ENCODE measurements at places on chromosomes 11 and 22.

- DNase-seq: no peak
These were observed 42.4 kb upstream of the TH start for GRCh38 chr11:2213890-2214526.

DNA sequence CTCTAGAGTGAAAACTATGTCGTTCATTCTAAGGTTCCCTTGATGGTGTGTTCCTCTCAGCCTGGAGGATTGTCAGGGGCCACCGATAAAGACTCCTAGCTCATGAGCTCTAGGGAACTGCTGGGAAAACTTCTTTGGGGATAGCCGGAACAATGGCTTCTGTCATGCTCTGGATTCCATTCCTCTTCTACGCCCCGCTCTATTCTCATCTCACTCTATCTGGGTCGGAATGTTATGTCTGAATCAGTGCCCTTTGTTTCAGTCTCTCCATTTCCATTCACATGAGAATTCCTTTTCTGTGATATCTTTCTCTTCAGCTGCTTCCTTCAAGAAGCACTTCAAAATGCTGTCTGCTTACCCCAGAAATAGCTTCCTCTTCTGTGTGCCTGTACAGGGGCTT, 16.9 kb upstream of the SLCO2B1 start:
- no peak for DNase-seq

DNA sequence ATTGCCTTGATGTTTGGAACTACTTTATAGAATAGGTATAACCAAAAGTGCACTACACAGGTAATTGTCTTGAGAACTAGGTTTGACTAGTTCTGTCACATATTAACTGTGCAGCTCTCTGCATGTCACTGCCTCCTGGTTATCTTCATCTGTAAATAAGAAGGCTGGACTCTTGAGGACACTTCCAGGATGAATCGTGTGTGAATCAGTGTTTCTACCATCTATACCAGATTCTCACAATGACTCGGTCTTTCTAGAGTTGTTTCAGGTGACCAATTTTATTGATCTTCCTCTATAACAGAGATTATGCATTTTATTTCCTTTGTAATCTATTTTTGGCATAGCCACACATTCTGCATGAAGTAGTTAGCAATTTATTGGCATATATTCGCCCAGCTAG, 1181.0 kb upstream of the TENM4 start:
- no peak for DNase-seq

- no peak for DNase-seq
These were observed 82.3 kb downstream of the TRIM29 start for GRCh38 chr11:120055646-120056045.

DNA sequence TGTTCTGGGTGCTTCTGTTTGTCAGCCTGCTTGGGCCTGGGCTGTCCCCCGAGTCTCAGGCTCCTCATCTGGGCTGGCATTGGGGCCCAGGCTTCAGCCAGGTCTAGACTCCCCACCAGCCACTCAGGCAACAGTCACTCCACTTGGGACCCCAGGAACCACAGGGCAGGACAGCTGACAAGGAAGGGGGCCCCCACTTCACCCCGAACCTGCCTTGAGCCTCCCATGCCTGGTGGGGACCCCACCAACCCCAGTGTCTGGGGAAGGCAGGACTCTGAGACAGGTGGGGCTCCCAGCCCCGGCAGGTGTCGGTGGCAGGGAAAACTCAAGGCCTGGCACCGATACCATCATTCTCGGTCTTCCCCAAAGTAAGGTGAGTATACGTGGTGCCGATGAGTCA, 11.7 kb upstream of the LTO1 start:
- no peak for DNase-seq

- no peak for DNase-seq
These were observed 27.8 kb upstream of the CD82 start for GRCh38 chr11:44537679-44538078.

DNA sequence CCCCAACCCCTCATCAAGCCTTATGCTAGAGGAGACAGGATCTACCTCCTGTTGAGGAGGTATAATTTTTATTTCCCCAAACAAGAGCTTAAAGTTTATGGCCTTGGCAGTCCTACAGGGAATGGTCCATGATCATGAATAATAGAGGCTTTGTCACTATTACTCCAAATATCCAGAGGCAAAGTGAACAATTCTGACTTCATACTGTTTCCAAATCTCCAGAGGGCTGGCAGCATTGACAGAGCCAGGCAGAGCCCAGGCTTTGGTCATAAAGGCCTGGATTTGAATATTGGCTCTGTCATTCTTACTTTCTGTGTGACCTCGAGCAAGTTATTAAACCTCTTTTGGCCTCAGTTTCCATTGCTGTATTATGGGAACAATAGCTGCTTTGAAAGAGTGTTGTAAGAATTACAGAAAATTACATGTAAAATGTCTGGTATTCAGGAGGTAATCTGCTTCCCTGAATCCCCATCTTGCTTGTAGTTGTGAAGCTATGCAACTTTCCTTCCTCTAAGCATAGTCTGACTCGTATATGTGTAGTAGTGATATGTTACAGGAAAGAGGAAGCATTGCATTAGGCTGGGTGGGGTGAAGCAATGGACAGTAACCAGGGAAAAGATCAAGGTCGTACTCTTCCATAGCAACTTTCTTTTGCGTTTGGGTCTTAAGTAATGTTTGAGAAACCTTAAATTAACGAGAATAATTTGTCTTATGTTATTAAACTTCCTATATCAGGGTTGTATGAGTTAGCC, 88.8 kb downstream of the CD44 start:
- no peak for DNase-seq

- no peak for DNase-seq
These were observed 737.4 kb downstream of the BRD1 start for GRCh38 chr22:49090061-49090852.

GRCh38 chr11:31819621-31820437, 8.7 kb upstream of the PAX6 start:
- DNase-seq: no peak

GRCh38 chr11:128487978-128488377, 99.4 kb downstream of the ETS1 start:
- DNase-seq: no peak

GRCh38 chr22:19872779-19873137, 18.1 kb upstream of the GNB1L start:
- no peak for DNase-seq

DNA sequence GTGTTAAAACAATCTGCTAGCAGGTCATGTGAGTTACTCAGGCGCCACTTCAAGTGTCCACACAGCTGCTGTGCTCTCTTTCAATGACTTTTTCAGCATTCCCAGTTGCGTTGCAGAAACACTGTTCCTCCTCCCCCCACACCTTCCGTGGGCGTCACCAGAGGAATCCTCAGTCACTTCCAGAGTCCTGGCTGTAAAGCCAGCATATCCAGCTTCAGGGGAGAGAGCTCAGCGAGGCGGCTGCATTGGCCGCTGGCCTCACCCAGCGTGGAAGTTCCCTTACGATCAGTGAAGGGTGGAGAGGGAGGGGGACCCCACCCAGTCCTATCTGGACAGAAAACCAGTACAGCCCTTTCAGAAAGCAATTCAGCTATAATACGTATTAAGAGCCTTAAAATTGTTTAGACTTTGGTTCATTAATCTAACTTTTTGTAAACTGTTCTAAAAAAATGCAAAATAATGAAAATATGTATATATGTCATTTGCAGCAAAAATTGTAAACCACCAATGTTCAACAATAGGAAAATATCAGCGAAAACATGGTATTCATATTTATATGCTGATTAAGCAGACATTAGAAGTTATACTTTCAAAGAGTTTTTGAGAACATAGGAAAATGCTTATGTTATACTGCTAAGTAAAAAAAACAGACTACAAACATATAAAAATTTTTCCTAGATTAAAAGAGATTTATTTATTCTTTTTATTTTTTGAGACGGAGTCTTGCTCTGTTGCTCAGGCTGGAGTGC, 2.8 kb upstream of the ANO9 start:
- no peak for DNase-seq

DNA sequence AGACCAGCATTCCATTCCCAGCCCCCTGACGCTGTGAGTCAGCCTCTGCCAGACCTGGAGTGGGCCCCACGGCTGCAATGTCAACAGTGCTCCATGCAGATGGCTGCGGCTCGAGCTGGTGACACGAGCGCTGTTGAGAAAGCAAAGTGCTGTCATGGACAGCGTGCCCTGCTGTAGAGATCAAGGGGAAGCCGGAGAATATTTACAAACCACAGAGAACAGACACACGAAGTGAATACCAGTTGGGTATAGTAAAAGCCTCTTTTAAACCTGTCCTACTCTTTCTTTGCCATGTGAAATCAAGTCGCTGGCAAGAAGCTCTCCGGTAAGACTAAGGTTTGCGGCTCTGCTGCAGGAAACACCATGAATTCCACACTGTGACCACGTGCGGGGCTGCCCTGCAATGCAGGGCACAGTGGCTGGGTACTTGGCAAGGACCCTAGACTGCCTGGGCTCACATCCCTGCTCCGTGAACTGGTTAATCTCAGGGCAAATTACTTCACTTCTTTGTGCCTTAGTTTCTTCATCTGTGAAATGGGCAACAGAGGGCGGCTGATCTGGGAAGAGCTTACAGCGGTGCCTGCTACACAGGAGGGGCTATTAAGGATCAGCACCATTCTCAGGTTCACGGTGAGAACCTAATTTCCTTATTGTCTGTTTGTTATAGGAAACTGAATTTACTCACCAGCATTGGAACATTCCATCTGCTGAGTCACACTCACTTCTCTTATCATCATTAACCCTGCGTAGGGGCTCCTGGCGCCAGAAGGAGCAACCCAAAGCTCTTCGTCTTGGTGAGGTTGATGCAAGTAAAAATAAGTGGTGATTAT, 27.8 kb upstream of the ELFN2 start:
- no peak for DNase-seq

GRCh38 chr11:72930008-72930407, 115.8 kb downstream of the ATG16L2 start:
- DNase-seq: no peak

- no peak for DNase-seq
These were observed 201.1 kb downstream of the CADM1 start for GRCh38 chr11:115302946-115303703.

DNA sequence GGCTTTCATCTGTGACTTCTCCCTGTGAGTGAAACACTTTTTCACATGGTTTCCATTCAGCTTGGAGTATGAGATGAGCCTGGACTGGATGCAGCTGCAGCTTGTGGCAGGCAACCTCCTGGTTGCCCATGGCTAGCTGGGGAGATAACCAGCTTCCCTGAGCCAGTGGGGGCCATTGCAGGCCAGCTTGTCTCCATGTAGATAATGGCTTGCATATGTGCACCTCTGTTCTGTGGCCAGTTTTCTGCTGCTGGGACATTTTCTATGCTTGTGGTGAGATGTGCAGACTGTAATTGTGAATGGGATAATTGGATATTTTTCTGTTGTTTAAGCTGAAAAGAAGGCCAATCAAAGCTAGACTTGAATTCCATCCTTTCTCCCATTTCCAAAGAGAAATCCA, 38.5 kb downstream of the INSC start:
- no peak for DNase-seq

GRCh38 chr11:118715837-118716260, 36.4 kb upstream of the TREH start:
- DNase-seq: no peak

- DNase-seq: no peak
These were observed 36.4 kb upstream of the E2F8 start for GRCh38 chr11:19276859-19277808.

- peak; percentile 78 for DNase-seq
These were observed 638 bp downstream of the NRGN start for GRCh38 chr11:124740277-124740882.

DNA sequence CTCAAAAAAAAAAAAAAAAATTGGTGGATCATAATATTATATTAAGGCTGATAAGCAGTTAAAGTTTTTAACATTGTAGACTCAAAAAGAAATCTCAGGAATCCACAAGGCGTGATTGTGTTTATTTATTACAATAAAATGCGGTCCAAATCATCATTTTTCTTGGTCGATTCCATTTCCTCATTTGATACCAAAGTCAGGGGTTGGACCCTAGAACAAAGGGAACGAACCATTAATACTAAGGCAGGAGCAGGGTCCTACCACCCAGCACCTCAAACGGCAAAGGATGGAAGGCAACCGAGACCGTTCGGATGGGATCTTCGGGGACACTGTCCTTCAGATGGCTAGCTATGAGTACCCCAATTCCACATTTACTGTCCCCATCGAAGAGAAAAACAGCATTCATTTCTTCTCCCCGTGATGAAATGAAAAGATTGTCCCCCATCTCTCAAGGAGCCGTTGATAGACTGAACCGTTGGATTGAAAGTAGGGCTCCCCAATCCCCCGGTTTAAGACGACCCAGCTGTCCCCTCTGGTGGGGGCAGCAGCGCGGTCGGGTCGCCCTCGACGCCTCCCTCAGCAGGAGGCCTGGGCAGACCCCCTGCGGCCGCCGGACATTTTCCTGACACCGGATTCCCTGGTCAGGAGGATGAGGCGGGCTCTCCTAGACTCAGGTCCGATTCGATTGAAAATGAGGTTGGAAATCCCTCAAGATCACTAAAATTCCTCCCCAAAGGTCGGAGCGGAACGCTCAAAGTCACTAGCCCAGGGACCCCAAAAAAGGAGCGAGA, 607 bp downstream of the DMC1 start:
- no peak for DNase-seq

- no peak for DNase-seq
These were observed 37.6 kb downstream of the RIBC2 start for GRCh38 chr22:45450921-45451651.

DNA sequence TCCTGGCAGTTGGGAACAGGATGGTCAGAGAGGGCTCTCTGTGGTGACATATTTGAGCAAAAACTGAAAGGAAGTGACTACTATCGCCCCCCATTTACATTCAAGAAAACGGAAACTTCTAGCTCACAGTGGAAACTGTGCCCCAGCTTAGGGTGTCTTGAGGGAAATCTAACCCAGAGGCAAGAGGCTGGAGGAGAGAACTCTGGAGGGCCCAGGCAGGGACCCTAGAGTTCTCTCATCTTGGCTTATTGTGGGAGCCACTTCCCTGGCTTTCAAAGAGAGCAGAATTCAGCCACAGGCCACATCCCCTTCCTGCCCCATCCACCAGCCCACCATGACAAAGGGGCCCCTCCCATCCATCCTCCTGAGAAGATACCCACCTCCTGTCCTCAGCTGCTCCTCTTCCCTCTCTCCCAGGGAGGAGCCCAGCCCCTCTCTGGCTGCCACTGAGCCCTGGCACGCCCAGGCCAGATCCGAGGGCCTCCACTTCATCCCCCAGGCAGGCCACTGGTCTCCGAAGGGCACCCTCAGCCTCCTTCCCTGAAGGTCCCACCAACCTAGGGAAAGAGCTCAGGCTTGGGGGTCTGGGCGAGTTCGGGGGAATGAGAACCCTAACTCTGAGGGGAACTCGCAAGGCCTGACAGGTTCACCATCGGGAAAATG, 1.6 kb upstream of the TMPRSS13 start:
- peak; percentile 35 for DNase-seq

Measured in stimulated activated CD4-positive, alpha-beta T cell treated with anti-CD3 and anti-CD28 coated beads, Interleukin-15, amount 100 ng/mL, for 24 hours (primary cell).